ENCODE measurements at places on chromosomes 5 and 9.

- DNase-seq = peak; percentile 83
Observed at GRCh38 chr5:14326035-14326903, 183.1 kb downstream of the TRIO start.

GRCh38 chr9:89008744-89009545 is 17.7 kb downstream of the S1PR3 start:
- DNase-seq = no peak

- no peak for DNase-seq
Observed at GRCh38 chr9:135144581-135145170, 57.2 kb downstream of the OLFM1 start.

- DNase-seq = no peak
Observed at GRCh38 chr5:80057921-80058320, 22.8 kb downstream of the THBS4 start.

GRCh38 chr9:20358207-20358606 is 264.1 kb downstream of the MLLT3 start:
- no peak for DNase-seq

GRCh38 chr9:105457560-105458294 is 9.9 kb downstream of the FSD1L start:
- no peak for DNase-seq

DNA sequence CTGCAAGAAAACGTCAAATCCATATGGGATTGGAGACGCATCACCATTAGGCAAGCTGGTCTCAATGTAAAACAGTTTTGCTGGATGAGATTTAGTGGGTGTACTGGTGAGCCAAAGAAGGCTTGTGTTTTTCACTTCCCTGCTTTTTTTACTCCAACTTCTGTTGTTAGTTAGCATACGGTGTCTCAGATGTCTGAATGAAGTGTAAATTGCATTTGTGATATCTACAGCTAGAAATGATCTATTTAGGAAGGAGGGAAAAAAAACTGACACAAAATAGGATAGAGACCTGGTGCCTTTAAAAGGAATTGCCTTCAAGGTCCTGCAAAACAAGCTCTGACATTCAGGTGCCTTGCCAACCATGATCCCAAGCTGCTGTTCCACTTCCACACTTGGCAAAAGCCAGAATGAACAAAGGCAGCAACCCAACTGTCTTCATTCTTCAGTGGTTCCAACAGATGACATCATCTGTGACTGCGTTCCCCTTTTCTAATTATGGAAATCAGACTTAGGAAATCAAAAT is 104.2 kb upstream of the RAI14 start:
- DNase-seq = no peak

DNA sequence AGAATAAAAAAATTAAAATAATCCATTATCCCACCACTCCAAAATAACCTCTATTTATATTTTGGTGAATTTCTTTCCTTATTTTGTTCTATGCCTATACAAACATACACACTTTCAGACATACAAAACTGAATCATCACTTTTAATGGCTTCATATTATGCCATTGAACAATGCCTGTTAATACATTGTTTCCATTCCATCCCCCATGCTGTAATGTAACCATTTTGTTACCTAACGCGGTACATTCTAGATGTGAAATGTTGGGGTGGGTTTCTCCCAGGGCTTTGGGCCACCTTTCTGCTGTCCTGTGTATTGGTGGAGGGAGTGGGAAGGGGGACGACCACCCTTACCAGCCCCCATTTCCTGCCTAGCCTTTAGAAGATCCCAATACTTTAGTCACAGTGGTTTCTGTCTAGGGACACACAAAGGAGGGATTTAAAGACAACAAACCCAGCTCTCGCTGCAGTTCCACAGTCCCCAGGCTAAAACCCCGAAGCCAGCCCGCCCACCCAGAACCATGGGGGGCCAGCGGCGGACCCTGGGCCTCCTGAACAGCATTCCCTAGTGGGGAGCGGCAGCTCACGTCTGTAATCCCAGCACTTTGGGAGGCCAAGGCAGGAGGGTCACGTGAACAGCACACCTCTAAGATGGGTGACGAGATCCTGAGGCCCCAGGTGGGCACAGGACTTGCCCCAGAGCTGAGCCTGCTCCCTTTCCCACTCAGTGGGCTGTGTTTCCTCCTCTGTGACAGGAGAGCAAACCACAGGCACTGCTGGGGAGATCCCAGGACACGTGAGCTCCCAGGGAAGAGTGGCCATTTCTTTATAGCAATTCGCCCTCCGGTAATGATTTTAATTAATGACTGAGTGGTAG is 56.9 kb upstream of the STXBP1 start:
- no peak for DNase-seq
